ENCODE measurements at places on chromosomes 6 and 20.
A peak's percentile ranks its signal among the peaks of the same experiment; 100 is the strongest.

DNA sequence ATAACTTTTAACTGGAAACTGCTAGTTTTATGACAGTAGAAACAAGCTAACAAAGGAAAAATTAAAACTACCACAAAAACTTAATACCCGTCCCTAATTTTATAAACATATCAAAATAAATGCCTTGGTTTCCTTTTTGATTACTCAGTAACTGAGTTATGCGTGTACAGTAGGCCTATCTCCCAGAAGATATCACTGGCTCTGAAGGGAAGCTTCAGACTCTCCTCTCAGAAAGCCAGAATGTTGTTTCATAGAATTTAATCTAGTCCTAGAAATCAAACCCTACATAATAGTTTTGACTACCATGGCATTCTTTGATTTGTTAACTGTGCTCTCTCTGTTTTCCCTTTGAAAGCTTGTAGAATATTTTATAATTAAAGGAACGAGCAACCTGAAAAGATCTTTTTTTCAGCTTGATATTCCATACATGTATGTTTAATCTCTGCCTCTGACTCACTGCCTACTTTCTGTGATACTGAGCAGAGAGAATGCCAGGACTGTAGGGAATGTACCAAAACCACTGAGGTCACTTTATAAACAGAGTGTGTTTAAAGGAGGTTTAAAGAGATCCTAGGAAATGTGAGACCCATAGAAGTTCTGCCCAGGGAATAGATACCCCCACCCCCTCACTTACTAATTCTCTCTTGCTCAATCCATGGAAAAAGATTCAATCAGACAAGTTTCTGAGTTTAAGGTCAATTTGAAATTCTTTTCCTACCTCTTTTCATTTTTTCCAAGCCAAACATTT, 311.5 kb downstream of the HDGFL1 start:
- DNase-seq, result no peak

GRCh38 chr6:15974817-15975216, 154.1 kb upstream of the MYLIP start:
- DNase-seq, result no peak

DNA sequence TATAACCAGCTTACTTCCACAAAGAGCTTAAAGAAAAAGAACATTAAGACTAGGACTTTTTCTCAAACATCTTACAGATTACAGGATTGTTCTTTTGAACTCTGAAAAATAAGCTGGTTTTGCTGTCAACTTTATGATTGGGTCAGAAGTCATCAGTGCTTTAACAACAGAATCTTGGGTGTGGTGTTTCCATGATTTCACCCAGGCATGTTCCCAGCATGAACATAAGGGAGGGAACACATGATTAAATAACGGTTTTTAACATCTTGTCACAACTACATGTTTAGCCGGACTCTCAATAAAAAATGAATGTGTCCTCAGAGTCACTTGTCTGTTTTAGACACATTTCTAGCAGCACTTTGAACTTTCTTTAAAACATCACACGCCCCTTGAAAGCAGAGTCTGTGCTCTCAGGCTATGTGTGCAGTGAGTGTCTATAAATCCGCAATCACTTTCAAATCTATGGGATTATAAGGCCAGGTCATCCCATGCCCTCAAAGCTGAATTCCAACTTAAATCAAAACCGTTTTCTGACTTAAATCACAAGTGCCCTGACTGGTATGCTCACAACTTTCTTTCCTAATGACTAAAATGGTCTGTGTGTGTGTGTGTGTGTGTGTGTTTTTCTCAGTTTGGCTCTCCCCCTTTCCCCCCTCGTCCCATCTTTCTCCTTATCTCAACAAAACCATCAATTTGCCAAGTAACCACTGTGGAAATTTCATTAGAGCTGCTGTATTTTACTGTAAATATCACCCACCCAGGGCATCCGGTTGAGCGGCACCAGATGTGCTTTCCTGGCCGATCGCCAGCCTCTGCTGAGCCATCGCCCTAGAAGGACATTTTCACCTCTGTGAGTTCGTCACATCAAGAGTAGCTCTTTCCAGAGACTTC, 216.8 kb upstream of the DTNBP1 start:
- DNase-seq, result peak; percentile 23

DNA sequence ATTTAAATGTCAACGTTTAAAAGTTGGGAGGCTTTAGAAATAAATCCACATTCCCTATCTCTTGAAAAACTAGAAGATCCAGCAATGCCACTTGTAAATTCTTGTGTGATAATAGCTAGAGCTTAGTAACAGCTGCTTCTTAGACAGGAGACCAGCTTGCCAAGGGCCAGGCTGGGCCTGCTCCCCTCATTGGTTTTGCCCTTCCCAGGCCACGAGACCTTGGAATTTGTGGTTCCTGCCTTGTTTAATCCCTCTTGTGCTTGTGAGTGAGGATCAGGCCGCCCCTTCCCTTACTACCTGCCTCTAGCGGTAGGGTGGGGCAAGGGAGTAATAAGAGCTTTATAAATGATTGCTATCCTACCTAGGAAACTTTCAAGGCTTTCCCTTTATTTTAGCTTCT, 363.5 kb downstream of the SYNE1 start:
- no peak for DNase-seq

GRCh38 chr20:62644802-62645496, 2.6 kb downstream of the SLCO4A1 start:
- peak; percentile 20 for DNase-seq

DNA sequence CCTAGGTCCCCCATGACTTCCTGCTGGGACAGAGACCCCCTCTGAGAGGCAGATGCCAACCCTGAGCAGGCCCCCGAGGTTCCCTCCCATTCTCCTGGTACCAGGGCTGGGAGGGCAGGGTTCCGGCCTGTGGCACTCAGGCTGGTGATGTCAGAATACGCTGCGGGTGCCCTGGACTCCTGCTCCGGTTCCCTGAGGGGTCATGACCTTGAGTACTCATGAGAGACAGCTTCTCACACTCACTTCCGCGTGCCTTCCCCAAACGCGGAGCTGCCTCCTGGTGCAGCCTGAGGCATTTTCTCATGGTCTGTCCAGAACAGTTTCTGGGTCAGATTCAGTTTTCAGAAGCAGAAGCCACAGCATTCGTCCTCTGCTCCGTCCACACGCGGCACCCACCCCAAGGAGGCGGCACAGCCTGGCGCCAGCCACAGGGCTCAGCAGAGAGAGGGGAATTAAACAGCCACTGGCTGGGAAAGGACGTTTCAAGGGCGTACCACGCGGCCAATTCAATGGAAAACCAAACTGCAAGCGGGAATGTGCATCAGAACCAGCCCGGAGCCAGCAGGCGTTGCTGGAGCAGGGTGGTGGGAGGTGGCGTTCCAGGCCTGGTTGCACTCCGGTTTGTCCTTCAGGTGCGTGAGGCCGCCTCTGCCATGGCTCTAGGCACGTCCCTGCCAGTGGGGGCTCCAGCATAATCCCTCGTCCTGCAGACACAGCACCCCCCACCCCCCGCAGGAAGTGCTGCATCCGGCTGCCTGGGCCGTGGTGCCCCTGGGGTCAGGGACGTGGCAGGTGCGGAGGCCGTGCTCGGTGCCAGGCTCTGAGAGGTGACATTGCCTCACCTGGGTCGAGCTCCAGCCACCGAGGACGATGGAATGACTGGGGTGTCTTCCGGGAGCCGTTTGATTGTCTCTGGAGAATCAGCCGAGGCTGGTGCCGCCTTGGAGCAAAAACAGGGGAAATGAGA, 58.3 kb upstream of the BHLHE23 start:
- DNase-seq, result no peak

GRCh38 chr6:25066593-25066992, 130.8 kb upstream of the RIPOR2 start:
- DNase-seq, result no peak

- no peak for DNase-seq
These were observed 7.8 kb downstream of the NAA20 start for GRCh38 chr20:20024942-20025341.
